ENCODE measurements at places on chromosomes 1 and 21. TPM values are rescaled to one million over a fixed set of nuclear protein-coding genes. Genes with fewer than 3 reads are reported as not detected.
A peak's percentile ranks its signal among the peaks of the same experiment; 100 is the strongest.

Gene SLC25A34
- 2.5 TPM for total RNA-seq

Gene PCBP3
- total RNA-seq, result 3.3 TPM

Gene MAP3K21
- total RNA-seq, result 9.4 TPM

DNA sequence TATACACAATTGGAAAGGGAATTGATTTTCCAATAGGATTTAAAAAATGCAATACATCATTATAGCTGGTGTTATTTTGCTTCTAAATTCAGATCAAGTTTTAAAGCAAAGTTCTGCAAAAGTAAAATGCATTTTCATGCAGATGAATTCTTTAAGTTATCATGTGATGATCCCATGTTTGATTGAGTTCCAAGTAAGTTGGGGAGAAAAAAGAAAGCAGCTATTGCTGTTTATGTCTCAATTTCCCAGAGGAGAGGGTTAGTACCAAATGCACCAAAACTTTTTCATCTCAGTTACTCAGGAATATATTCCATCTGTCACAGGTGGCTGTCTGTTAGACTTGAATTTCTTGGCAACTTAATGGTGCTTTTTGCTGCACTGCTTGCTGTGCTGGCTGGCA lies 29.7 kb downstream of the HSPA13 start:
- no peak for DNase-seq

GRCh38 chr1:159991513-159991912 lies 37.5 kb upstream of the SLAMF9 start:
- peak; percentile 34 for DNase-seq

GRCh38 chr21:27132266-27132665 lies 165.4 kb upstream of the ADAMTS5 start:
- DNase-seq, result no peak

DNA sequence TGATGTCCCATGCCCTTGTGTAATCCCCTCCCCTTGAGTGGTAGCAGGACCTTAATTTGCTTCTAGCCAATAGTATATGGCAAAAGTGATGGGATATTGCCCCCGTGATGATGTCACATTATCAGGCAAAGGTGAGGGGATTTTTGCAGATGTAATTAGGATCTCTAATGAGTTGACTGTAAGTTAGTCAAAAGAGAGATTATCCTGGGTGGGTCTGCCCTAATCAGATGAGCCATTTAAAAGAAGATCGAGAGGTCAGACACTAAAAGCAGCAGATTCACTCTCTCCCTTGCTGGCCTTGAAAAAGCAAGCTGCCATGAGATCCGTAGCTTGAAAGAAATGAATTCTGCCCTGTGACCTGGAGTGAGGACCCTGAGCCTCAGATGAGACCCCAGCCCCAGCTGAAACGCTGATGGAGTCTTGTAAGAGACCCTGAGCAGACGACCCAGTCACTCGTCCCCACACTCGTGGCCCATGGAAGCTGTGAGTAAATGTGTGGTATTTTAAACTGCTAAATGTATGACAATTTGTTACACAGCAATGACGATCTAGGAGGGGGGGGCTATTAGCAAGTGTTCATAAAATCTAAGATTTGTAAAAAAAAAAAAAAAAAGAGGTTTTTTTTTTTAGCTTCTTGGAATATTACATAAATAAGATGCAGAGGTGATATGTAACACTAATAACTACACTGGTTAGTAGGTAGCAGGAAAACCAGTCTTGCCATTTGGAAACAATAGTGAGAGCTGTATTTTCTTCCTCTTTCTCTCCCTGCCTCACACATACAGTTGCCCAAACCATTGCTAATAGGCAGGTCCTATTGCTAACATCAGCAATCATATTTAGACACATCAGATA lies 50.3 kb upstream of the TARBP1 start:
- no peak for DNase-seq

DNA sequence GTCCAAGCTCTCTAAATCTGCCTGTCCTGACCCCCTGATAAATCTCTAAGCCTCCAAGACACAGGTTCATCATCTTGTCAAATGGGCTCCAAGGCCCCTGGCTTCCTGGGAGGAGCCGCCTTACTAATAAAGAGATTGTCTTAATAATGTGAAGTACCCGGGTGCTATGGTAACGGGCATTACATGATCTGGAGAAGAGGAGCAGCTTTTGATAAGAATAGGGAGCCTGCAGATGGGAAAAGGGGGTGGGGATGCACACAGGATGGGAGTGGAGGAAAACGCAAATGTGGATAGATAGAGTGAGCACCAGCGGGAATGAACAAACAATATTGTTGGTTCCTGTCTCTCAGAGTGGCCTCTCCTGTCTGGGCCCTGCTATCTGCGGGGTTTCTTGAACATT lies 11.9 kb upstream of the RXRG start:
- DNase-seq, result no peak
